ENCODE measurements at places on chromosomes 3 and 15. TPM values are rescaled to one million over a fixed set of nuclear protein-coding genes. Genes with fewer than 3 reads are reported as not detected.

- no peaks in the 10 kb centered on the region for H3K4me1 ChIP-seq
- no peaks in the 10 kb centered on the region for H3K36me3 ChIP-seq
- H3K27me3 ChIP-seq, result no peaks in the 10 kb centered on the region
- no peak overlapping the region for H3K4me3 ChIP-seq
- DNase-seq, result no peak
Observed at GRCh38 chr3:107543666-107544065, 20.9 kb downstream of the BBX start.

DNA sequence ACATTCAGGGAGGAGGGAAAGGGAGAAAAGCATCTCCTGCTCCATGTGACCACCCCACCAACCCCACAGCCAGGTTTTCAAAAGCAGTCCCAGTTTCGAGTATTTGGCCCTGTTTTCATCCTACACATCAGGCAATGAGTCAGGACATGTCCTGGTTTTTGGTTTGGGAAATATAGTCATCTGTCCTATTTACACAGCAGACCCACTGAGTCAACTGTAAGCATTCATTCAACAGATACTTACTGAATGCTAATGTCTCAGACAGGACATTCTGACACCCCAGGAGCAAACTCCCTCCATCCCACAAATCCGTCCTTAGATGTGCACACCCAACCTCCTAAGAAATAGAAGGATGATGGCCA is 32.9 kb downstream of the IGDCC3 start:
- no peak overlapping the region for H3K27ac ChIP-seq
- H3K4me1 ChIP-seq, result peaks cover 2% of the 10 kb centered on the region
- no peak overlapping the region for H3K4me3 ChIP-seq
- DNase-seq, result no peak
- H3K27me3 ChIP-seq, result no peaks in the 10 kb centered on the region

DNA sequence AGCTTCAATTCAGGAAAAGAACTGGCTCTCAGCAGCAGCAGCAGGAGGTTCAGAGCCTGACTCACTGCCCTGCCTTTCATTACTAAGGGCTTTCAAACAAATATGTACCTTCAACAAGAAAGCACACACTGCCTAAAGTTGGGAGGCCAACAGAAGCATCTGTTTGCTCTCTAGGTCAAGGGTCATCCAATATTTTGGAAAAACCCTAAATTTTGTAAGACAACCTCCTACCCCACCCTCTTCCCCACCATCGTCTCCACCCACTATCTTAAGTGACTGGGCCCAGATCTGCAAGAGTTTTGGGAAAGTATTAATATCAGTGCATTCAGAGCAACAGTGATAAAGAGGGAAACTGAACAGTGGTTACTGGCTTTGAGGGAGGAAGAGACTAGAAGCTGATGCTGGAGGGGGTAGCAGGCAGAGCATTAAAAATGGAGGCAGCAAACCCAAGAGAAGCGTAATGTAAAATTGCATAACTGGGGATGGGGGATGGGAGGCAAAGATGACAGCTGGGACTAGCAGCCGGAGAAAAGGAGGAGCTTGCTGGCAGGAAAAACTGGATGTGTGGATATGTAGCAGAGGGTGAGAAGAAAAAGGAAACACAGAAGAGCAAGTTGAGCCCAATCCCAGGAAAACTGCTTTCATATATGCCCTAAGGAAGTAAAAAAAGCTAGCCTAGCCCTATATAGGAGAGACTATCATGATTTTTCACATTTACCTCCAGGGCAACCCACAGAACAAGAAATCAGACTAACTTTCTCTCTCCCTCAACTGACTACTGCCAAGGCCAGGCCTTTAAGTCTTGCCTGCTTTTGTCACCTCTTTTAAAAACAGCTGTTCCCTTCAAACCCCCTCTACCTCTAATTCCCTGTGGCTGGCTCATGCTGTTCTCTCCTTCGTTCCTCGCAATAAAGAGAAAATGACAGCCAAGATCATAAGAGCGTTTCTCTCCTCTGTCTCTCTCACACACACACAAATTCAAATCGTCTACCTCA is 31.4 kb downstream of the NPTN start:
- no peaks in the 10 kb centered on the region for H3K36me3 ChIP-seq
- no peak overlapping the region for H3K4me3 ChIP-seq
- DNase-seq, result peak; percentile 34
- H3K4me1 ChIP-seq, result peaks cover 40% of the 10 kb centered on the region

DNA sequence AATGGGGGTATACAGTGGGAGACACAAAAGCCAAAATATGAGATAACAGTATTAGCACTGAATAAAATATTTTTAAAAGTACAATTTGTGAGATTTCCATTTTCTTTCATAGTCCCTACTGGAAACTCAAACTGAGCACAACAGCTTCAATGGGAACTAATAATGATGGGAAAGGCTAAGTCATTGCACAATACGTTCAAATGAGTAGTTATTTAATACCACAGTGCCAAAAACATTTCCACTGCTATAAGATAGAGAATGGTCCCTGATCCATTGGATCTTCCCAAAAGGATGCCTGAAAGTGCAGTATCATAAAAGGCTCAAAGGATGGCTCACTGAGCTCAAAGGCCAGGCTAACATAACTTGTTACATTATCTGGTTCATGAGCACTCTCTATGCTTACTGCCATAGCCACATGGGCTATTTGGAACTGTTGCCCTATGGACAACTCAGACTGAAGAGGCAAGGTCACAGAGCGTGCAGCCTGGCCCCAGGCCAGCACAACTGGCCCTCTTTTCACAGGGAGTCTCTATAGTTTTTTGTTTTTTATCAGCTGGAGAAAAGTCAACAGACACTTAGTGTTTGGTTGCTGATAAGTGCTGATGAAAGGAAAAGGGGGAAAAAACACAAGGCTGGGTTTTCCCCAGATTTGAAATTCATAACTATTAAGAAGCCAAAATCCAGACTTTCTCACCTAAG is 54.1 kb upstream of the PPIB start:
- H3K4me3 ChIP-seq, result no peak overlapping the region
- no peak overlapping the region for H3K27ac ChIP-seq
- H3K4me1 ChIP-seq, result peaks cover 10% of the 10 kb centered on the region
- no peaks in the 10 kb centered on the region for H3K27me3 ChIP-seq
- DNase-seq, result peak; percentile 90

GRCh38 chr3:56823984-56824703 is 22.4 kb upstream of the ARHGEF3 start:
- H3K4me3 ChIP-seq, result no peak overlapping the region
- no peak overlapping the region for H3K27ac ChIP-seq
- no peaks in the 10 kb centered on the region for H3K27me3 ChIP-seq

DNA sequence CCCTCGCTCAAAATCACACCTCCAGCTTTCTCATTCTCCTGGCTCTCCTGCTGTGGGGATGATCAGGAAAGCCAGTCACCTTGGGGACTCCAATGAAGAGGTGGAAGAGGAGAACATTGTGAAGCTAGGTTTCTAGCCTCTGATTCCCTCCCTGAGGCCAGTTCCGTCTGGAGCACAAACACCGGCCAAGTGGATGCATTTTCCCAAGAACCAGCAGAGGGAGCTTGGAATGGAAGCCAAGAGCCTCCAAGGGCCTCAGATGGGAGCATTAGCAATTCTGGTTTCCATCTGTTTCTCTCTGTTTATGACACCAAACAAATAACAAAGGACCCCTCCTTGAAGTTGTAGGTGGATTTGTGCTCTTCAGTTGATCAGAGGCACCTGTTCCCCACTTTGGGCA is 40.6 kb upstream of the NMNAT3 start:
- DNase-seq, result peak; percentile 74
- no peak overlapping the region for H3K27ac ChIP-seq
- H3K4me1 ChIP-seq, result no peaks in the 10 kb centered on the region
- no peaks in the 10 kb centered on the region for H3K27me3 ChIP-seq
- H3K4me3 ChIP-seq, result no peak overlapping the region

- H3K4me1 ChIP-seq, result no peaks in the 10 kb centered on the region
- H3K27me3 ChIP-seq, result no peaks in the 10 kb centered on the region
- no peak overlapping the region for H3K4me3 ChIP-seq
- no peaks in the 10 kb centered on the region for H3K36me3 ChIP-seq
- H3K27ac ChIP-seq, result no peak overlapping the region
Observed at GRCh38 chr3:173529062-173529711, 131.6 kb downstream of the NLGN1 start.

DNA sequence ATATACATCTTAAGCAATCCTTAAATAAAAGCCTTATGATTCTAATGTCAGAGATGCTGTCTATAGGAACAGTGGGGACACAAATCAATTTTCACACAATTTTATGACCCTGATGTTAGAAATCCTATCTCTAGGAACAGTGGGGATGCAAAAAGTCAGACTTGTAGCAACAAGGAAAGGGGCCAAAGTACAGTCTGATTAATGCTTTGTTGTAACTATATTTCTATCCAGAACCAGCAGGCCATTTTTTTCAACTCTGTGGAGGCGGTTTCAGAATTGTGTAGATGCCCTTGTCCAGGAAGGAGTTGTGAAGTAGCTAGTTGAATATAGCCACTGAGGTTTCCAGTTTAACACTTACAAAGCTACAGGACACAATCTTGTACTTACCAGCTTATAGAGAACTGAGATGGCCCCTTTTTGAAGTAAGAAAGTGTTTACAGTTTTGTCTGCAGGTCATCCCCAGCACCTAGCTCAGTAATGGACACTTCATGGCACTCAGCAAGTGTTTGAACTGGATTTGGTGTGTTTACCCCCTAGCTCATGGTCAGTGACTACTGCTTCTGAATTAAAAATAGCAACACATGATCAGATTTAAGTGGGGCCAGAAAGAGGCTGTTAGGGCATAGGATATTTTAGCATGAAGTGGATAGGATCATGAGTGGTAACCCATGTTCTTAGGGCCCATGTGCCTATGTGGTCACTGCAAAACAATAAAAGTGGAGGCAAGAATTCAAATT is 54.3 kb downstream of the RAB7A start:
- no peaks in the 10 kb centered on the region for H3K36me3 ChIP-seq
- DNase-seq, result no peak
- peaks cover 4% of the 10 kb centered on the region for H3K4me1 ChIP-seq
- no peak overlapping the region for H3K27ac ChIP-seq
- H3K4me3 ChIP-seq, result no peak overlapping the region

DNA sequence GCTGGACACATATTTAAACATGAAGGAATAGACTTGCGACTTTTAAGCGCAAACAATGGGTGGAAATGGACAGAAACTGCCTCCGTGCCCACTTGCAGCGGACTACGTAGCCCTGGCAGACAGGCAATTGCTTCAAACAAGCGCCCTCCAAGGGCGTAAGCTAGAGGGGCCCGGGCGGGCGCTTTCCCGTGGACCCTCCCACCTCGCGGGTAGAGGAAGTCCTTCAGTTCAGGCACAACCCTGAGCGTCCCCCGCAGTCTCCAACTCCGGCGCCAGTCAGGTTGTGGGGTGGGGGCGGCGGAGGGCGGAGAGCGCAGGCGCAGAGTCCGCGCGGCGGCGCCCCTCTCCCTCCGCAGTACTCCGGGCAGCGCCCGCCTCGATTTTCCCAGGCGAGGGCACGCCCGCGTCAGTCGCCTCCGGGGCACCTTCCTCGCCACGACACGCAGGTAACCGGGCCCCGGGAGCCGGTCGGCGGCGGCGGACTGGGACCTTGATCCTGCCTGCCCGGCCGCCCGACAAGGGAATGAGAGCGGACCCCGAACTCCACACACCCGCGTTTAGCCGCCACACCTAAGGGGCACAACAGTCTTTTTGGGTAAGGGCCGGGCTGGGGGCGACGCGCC is at the start of gene SLC35G2:
Gene SLC35G2 (plus strand): TSS at position 358 of the 623 bp plus-strand sequence. CDS start 35,335 bp downstream, outside the sequence.
- peaks cover 4% of the 10 kb centered on the region for H3K4me1 ChIP-seq
- no peaks in the 10 kb centered on the region for H3K27me3 ChIP-seq
- DNase-seq, result peak; percentile 84
- peak within 1 kb of the TSS; percentile 83 for H3K4me3 ChIP-seq
- H3K27ac ChIP-seq, result peak within 1 kb of the TSS; percentile 89

GRCh38 chr3:194287977-194288706 is 63.0 kb downstream of the CPN2 start:
- no peaks in the 10 kb centered on the region for H3K36me3 ChIP-seq
- H3K27me3 ChIP-seq, result no peaks in the 10 kb centered on the region
- DNase-seq, result no peak

GRCh38 chr15:84973492-84974460 is 7.9 kb upstream of the PDE8A start:
- no peak overlapping the region for H3K27ac ChIP-seq
- no peak overlapping the region for H3K4me3 ChIP-seq
- H3K36me3 ChIP-seq, result no peaks in the 10 kb centered on the region
- no peaks in the 10 kb centered on the region for H3K4me1 ChIP-seq

DNA sequence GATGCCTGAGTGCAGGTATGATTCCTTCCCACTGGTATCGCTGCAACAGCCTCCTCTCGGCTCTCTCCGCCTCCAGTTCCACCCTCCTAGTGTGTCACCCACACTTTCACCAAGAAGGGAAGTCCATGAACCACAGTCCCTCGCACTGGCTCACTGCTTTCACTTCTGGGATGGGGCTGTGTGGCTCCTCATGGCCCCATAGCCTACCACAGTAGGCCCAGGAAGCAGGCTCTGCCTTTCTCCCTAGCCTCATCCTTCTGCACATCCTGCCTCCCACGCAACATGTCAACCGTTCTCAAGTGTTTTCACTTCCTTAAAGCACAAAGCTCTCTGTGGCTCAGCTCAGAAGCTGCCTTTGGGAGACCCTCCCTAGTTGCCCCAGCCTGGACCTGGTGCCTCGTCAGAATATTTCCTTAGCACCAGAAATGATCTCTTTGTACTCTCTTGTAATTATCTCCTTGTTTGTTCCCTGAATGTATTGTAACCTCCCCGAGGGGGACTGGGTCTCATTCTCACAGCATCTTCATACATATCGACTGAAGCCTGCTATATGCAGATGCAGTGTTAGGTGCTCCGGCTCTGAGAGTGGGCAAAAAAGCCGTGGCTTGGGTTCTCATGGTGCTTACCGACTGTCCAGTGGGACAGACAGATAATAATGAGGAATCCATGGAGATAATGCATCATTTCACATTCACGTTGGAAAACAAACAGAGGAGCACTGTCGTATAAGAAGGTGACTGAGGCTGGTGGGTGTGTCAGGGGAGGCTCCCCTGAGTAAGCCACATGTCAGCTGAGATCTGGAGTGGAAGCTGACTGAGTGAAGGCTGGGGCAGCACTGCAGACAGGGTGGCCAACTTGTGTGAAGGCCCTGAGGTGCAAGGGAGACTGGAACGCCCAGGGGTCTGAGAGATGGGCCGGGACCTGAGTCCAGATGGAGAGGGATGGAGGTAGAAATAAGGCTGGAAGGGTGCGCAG is 107.1 kb downstream of the DGKG start:
- no peaks in the 10 kb centered on the region for H3K36me3 ChIP-seq
- no peak for DNase-seq
- no peak overlapping the region for H3K4me3 ChIP-seq
- no peaks in the 10 kb centered on the region for H3K27me3 ChIP-seq
- no peak overlapping the region for H3K27ac ChIP-seq
- H3K4me1 ChIP-seq, result no peaks in the 10 kb centered on the region

- H3K4me1 ChIP-seq, result no peaks in the 10 kb centered on the region
- H3K4me3 ChIP-seq, result no peak overlapping the region
- DNase-seq, result no peak
- no peaks in the 10 kb centered on the region for H3K27me3 ChIP-seq
Observed at GRCh38 chr3:68664276-68664675, 268.1 kb downstream of the TAFA4 start.

MGLL gene
- total RNA-seq, result 19.2 TPM

CTXN2 gene
- total RNA-seq, result 0.25 TPM

NEDD4 gene
- 6.4 TPM for total RNA-seq

EFCC1 gene
- 2.8 TPM for total RNA-seq

REC114 gene
- 28.8 TPM for total RNA-seq

PRTG gene
- total RNA-seq, result 29.7 TPM
